Smooth muscle cell of trachea (primary cell): ENCODE measurements at places on chromosomes 2 and 18. TPM values are rescaled to one million over a fixed set of nuclear protein-coding genes. Genes with fewer than 3 reads are reported as not detected.

The DSG1 gene
- not detected in 2 replicates for total RNA-seq

The FOXD4L1 gene
- total RNA-seq, result 0.15 and 0.17 TPM in 2 replicates

The CPS1 gene
- 20.9 and 21.3 TPM in 2 replicates for total RNA-seq

The GPR55 gene
- not detected in 2 replicates for total RNA-seq

The TFCP2L1 gene
- under 0.01 TPM in 1 of 2 replicates, not detected in the other for total RNA-seq

The KCNG2 gene
- total RNA-seq, result 0.73 and 3.3 TPM in 2 replicates

The MC2R gene
- total RNA-seq, result not detected in 2 replicates
